ENCODE measurements at places on chromosomes 7 and 10.

DNA sequence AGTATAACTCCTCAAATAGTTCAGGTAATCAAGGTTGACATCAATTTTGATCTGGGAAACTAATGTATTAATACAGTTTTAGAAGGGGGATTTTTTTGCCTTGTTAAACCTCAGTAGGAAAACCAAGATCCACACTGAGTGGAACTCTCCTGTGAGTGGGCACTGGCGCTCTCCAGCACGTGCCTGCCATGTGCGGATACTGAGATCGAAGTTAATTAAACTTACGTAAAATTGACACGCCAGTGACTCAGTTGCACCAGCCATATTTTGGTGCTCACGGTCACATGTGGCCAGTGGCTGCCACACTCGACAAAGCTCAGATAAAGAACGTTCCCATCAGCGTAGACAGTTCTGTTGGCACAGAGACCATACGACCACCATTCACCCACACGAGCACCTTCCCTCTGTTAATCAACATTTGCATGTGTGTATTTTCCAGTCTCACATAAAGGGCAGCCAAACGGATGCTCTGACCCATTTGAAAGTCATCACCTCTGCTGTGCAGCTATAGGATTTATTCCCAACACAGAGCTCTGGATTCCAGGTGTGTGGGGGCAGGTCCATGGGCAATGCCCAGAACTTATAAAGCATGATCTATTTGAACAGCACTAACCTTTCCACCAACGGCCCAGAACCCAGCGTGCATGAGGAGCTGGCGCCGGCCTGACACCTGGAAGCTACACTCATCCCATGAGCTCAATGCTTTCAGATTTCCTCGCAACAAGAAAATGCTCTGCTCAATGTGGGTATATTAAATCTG is 77.7 kb downstream of the VIPR2 start:
- DNase-seq = no peak

DNA sequence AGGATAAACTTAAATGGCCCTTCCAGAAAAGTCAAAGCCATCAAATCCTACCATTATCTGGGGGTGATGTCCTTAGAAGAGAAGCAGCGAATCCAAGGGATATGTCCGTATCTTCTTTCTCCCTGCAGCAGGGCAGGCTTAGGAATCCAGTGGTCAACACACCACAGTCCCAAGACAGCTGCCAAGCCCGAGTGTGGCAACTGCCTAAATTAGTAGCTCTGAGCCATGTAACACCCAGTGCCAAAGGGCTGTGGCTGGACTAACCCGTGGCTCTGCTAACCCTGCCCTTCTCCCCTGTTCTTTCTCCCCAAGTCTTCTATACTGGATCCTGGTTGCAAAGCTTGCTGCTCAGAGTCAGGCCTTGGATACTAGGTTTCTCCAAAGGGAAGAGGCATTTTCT is 74.8 kb downstream of the CDK1 start:
- no peak for DNase-seq

DNA sequence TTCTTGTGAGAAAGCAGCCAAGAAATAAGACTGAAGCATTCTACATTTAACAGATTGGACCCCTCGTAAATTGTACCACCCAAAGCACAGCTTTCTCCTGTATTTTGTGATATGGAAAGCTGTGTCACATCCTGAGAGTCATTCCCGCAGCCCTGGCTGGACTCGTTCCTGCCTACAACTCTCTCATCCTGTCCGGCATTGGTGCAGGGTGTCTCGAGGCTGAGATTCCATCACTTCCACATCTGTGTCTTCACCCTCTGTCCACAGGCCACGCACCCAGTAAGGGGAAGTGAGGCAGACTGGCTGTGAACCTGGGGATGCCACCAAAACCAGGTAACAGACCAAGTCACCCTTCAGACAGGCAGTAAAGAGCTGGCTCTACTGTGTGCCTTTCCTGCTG is 146.2 kb upstream of the KLF6 start:
- no peak for DNase-seq

GRCh38 chr10:62735464-62736167 is 68.9 kb upstream of the ADO start:
- DNase-seq = no peak

DNA sequence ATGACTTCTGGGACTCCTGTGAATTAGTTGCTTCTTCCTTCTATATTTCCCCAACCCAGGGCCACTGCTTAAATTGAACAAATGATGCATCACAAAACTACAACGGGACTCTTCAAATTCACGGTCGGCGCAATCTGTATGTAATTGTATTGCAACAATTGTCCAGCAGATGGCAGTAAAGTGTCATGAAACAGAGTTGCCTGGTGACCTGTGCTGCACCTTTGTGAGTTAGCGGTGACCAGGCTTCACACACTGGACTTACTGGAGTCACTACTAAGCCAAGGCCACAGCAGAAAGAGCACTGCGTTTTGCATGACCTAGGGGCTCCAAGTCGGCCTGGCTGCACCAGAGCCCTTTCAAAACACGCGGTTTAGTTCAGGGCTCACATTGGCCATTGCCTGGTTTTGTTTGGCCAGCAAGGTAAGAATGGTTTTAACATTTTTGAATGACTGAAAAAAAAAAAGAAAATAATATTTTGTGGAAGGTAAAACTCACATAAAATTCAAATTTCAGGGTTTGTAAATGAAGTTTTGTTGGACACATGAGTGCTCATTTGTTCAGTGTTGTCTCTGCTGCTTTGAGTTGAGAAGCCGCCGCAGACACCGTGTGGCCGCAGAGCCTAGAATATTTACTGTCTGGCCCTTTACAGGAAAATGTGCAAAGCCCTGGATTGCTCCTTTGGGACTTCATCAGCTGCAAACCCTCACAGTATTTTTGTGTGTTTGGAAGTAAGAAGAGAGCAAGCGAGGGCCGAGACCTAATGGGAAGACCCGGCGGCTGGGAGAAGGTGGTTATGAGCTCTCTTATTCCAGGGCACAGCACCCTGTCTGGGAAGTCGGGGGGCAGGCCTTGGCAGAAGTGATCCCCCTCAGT is 23.2 kb upstream of the ZNF32 start:
- peak; percentile 45 for DNase-seq

DNA sequence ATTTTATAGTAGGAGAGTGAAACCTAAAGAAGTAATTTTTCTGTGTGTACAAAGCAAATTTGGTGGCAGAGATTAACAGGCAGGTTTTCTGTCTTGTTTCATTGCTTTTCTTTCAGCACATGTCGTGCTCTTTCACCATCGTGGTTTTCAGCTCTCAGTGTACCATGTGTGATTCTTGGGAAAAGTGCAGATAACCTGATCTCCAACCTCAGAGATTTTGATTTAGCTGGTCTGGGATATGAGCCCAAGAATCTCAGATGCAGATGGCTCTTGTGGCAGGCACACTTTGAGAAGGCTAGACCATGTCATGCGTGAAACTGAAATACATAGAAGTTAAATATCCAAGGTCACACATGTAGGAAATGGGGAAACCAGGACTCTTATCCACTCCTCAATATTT is 317.4 kb downstream of the EXOC4 start:
- no peak for DNase-seq

GRCh38 chr10:5400468-5401240 is 4.0 kb downstream of the TUBAL3 start:
- no peak for DNase-seq

GRCh38 chr10:125056161-125057132 is 103.9 kb downstream of the CTBP2 start:
- no peak for DNase-seq

- DNase-seq = peak; percentile 16
Measured at GRCh38 chr7:157386979-157387800, 50.4 kb downstream of the DNAJB6 start.

GRCh38 chr10:123325663-123326190 is 171.5 kb downstream of the BUB3 start:
- no peak for DNase-seq

DNA sequence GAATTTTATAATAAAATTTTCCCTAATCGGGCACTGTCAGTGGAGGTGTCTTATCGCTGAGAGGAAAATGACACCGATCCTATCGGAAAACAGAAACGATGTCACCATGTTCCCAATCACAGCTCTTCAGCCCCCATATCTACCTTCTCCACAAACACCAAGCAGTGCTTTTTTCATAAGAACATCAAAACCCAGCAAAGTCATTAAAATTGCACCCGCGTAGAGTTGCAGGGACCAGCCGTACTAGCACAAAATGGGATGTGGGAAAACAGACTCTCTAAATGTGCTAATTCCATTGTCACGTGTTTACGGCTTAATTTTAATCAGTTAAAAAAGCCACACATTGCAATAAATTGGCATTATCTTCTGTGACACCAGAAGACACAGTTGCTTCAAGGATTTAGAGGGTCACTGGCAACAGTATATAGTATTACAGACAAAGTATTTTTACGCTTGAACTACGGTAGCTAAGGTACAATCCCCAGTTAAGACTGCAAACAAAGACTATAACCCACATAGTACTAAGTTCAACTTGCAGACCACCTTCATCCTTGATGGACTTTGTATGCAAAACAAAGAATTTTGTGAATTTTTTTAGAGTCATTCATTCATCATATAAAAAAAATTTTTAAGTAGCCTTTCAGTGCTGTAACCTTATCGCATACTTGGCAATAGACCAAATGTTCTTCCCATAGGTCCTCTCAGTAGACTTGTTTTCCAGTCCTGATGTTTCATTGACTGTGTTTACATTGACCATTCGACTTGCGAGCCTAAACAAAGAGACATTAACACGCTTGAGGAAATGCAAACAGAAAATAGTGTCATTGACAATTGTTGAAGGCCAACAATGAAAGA is 116.0 kb downstream of the VTI1A start:
- no peak for DNase-seq

- no peak for DNase-seq
Measured at GRCh38 chr7:130941322-130942210, 207.6 kb upstream of the KLF14 start.

DNA sequence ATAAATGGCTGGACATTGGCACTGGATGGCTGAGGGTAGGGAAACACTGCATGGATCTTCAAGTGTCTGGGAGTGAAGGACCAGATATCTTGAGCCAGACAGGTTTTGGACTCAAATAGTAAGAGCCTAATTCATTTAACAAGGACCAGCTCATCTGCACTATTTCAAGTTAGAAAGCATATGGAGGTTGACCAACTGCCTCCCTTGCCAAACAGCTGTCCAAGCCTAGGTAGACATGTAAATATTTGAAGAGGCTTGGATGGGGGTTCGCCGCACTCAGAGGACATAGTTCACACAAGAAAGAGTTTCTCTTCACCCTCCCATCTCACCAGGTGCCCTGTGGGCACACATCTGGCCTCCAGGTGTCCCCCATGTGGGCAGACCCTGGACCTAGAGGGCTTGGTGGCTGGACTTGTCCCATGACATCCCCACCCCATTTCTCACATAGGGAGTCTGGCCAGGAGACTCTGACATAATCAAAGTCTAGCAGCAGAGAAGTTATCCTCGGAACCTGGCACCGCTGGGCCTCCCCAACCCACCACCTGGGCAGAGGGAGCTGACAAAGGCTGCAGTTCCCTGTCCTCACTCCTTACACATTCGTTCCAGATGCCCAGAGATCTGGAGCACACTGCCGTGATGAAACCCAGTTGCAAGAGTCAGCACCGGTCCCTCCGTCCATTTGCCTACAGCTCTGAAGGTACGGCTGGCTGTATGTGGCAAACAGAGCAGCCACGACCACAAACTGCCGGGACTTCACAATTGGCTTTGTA is 116.9 kb upstream of the GDF10 start:
- DNase-seq = no peak

GRCh38 chr10:76168437-76168836 is 737.0 kb downstream of the LRMDA start:
- no peak for DNase-seq

DNA sequence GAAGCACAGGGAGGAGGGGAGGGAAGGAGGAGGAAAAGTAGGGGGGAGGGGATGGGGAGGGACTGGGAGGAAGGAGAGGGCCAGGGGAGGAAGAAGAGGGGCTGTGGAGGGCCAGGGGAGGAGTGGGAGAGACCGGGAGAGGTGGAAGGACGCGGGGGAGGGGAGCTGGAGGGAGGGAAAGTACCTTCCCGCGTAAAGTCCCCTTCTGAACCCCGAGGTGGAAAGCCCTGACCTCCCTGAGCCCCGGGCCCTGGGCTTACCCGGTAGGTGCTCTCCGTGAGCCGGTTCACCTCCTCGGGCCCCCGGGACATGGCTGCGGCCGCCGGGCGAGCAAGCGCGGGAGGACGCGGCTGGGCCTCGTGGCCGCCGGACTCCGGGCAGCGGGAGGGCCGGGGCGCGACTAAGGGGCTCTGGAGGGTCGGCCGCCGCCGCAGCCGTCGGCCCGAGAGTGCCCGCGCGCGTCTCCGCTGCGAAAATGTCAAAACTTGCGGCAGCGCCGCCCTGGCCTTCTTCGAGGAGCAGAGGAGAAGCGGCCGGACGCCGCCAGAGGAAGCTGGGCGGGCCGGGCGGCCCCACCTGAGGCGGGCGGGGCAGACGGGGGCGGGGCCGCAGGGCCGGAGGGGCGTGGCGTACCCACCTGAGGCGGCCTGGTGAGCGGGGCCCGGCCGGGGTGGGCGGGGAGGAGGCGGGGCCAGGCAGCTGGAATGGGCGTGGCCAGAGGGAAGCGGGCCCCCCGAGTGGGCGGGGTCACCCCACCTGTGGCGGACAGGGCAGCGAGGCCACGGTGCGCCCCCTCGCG is at the start of gene BAIAP2L1:
Gene BAIAP2L1, minus strand, starts transcription at position 549 of the 799 bp plus-strand sequence. Its CDS starts 238 bp downstream, at position 311.
- peak; percentile 32 for DNase-seq

DNA sequence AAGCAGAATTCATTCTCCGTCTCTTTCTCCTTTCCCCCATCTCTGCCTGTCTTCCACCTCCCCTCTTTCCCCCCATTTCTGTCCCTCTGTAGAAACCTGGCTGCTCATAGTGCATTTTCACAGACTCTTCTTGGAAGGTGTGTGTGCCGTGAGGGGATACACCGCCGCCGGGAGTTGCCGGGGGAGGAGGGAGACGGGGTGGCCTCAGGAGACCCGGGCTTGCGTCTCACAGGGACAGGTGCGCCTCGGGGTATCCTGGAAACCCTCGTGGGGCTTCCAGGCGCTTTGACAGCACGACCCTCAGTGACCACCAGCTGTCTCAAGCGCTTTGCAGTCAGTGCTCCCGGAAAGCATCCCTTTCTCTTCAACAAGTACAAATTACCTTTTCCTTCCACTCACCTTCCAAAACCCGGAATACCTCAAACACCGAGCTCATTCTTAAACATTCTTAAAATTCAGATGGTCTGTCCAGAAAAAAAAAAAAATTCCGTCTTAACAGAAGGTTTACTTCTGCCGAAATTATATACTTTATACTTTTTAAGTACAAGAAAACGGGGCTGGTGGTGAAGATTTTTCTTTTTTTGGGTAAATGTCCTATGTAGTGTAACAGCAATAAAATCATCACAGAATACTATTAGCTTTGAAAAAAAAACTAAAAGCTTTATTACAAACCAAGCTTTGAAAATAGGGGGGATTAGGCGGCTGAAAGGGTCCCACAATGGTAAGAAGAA is 8.2 kb downstream of the EMX2 start:
- no peak for DNase-seq

All from HS-5 (cell line).